ENCODE measurements at places on chromosomes 12 and 14.

DNA sequence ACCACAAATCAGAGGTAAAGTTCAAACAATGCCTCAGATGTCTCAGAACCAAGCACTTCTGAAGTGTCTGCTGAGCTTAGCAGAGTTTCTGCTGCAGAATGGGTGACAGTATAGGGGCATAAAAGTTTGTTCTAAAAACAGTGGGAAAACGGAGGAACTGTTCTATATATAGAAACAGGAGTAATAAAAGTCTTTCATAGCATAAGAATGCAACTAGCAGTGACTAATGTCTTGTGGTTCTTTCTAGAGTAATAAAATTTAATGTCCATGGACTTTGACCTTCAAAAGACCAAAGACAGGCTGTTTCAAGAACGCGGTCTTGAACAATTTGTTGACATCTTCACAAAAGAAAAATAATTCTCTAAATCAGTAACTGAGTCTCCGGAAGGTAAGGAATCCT, 107.5 kb upstream of the FAR2 start:
- DNase-seq, result no peak

- DNase-seq, result peak; percentile 85
Measured at GRCh38 chr14:69573831-69574262, 824 bp downstream of the CCDC177 start.

DNA sequence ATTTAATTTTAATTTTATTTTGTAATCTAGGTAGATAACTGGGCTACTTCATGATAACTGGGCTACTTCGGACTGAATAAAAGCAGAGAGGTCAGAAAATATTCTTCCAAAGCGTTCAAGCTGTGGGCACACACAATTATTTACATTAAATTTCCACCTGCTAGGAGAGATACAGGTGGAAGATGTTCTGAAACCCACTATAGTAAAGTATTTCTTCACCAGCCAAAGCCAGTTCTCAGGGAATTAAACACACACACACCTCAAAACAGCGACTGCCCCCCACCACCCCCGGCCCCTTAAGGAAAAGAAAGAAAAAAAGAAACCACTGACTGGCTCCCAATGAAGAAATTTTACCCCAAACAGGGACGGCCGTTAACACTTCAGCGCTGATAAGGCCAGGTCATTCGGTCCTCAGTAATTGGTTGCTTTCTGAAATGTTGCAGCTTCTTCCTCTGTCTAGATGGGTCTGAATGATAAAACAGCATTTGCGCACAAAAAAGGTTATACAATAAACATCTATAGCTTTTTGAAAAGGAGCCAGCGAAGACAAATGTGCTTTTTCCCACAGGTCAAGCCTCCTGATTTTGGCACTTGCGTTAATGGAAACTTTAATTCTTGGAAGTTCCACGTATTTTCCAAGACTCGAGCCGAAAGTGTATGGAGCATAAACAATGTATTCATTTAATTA, 771 bp upstream of the KCNJ8 start:
- no peak for DNase-seq

- no peak for DNase-seq
Measured at GRCh38 chr14:105023791-105024480, 3.1 kb upstream of the CDCA4 start.

DNA sequence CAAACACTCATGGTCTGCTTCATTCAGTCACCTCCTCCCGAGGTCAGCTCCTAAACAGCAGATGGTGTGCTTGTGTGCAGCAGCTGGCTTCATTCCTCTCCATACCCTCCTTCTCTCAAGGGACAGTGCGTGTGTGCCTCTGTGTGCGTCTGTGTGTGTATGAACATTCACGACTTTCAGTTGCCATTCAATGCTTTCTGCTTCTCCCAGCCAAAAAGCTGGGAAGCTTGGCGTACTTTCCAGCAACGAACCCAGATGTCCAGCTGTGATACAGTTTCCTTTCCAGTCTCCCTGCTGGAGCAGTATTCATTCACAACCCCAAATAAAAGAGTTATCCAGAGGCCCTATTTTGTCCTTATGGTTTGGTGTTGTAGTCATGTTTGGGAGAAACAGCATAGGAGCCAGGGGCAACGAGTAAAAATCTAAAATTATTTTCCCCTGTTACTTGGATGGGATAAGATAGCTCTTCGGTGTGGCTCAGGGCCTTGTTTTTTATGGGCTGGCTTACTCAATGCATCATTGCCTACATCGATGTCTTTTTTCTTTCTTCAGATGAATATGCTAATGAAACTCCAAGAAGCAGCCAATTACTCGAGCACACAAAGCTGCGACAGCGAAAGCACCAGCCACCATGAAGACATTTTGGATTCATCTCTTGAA, 379.3 kb downstream of the NAV3 start:
- DNase-seq, result peak; percentile 81

GRCh38 chr14:61877768-61878167, 115.5 kb downstream of the SNAPC1 start:
- DNase-seq, result no peak

DNA sequence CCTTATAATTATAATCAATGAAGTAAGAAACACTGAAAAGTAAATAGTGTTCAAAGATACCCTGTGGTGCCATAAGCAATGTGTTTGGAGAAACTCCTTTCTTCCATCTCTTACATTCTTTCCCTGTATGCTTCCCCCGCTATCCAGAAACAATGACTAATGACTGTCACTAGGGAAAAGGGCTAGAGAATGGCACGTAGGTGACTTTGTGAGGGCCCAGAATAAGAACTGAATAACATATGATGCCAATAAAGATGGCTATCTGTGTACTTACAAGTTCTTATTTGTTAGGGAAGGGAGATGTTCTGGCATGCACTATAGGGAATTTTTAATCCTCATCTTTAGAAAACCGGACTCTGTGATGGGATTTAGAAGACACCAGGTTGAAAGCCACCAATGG, 4.7 kb upstream of the KRT7 start:
- DNase-seq, result peak; percentile 81

- peak; percentile 30 for DNase-seq
Measured at GRCh38 chr12:23221066-23221465, 596.1 kb downstream of the ETNK1 start.

- peak; percentile 89 for DNase-seq
Measured at GRCh38 chr14:33393231-33393894, 454.7 kb downstream of the NPAS3 start.

GRCh38 chr12:84607170-84607819, 305.3 kb downstream of the SLC6A15 start:
- DNase-seq, result no peak

DNA sequence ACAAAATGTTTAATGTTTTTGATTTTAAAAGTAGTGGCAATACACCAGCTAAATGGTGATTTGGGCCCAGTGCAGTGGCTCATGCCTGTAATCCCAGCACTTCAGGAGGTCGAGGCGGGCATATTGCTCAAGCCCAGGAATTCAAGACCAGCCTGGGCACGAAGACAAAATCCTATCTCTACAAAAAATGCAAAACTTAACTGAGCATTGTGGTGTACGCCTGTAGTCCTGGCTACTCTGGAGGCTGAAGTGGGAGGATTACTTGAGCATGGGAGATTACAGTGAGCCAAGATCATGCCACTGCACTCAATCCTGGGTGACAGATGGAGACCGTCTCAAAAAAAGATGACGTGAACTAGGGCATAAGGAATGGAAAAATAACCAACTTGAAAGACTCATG, 4.7 kb downstream of the RPL36AL start:
- no peak for DNase-seq

GRCh38 chr12:26790645-26790994, 42.4 kb downstream of the ITPR2 start:
- no peak for DNase-seq

GRCh38 chr12:92261692-92262091, 116.0 kb upstream of the BTG1 start:
- no peak for DNase-seq
